Vagina (tissue), 2 donors: ENCODE measurements at places on chromosomes 3 and 15.

DNA sequence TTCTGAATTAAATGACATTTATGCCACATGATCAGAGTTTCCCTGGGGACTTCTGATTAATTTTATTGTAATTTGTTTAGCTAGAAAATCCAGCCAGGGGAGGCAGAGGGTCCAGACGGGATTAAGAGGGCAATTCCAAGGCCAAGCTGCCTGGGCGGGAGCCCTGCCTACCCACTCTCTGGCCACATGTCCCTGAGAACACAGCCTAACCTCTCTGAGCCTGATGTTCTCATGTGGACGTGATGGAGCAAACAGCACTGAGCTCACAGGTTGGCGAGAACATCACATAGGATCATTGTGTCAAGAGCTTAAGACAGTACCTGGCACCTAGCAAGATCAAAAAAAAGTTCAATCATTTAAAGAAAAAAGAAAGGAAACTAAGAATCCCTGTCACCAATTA, 1.0 kb downstream of the LRRC2 start:
- DNase-seq, result no peak

DNA sequence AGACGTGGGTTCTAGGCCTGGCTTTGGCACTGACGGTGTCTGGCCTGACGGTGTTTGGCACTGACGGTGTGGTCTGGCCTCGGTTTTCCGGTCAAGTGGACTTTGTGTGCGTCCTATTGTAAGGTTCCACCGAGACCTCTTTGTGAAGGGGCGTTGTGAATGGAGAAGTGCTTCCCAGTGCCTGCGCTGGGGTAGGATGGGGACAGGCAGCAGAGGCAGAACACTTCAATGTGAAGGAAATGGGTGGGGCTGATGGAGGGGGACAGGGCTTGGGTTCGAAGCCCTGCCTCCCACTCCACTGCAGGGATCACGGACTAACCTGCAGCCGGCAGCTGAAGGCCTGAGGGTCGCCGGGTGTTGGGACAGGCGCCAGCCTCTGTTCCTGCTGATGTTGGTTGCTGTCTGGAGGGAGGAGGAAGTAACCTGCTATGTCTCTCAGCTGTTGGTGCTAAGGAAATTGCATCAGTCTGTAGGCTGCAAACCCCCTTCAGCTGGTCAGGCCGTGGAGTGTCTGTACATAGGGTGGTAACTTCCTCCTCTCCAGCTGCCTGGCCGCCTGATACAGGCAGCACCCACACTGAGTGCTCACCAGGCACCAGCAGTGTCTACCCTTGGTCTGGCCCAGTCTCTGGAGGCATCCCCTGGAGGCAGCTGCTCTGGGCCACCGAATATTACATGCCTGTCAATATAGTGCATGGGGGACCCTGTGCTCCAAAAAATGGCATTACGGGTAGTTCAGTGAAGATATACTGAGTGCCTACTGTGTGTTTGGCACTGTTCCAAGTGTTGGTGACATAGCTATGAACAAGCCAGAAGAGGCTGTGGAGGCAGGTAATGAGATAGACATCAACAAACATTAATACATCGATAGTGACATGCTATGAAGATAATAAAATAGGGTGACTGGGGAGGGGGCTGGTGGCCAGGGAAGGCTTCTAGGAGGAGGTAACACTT, 1.1 kb downstream of the TM6SF1 start:
- no peak for DNase-seq

DNA sequence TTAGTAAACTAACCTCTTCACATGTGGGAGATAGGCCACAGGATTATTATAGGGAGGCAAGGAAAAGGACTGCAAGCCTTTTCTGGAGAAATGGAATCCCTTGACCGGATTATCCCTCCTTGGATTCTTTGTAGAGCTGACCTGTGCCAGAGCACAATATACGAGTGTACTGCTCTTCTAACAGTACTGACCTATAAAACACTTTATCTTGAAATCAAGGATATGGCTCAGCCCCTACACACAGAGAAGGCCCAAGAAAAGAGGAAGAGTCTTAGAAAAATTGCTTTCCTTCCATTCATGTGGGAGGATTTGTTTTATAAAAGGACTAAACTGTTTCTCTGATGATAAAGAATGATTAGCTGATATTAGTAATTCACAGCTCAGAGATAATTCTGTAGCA, 42.2 kb downstream of the DMXL2 start:
- DNase-seq, result no peak

DNA sequence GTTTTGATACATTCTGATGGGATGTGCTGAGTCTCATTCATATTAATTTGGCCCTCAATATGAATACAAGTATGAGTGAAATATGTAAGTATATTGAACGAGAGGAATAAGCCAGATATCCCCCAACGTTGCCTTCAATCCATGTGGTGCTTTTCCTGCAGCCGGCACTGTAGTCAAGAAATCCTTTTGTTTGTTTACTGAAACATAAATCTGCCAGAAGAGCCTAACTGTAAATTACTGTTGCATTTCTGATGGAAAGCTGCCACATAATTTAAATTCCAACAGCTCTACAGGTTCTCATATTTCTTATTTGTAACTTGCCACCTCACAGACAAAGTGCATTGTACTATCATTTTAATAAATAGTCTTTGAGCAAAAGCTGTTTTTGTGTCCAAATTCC, 314.0 kb downstream of the KBTBD8 start:
- DNase-seq, result no peak

DNA sequence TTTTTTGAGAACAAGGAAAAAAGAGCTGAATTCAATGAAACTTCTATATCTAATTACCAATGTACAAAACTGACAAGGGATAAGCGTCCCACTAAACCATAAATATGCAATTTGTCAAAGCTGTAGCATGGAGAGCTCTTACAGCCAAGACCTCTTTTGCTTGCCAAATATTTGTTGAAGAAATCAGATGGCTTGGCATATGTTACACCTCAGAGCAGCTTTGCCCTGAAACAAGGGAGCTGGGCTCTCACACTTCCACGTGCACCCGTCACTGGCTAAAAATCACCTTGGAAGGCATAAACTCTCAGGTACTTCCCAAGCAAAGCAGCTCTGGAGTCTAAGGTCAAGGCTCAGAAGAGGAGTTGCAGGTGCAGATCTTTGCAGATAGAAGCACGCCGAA, 324.7 kb upstream of the SLCO3A1 start:
- DNase-seq, result no peak

DNA sequence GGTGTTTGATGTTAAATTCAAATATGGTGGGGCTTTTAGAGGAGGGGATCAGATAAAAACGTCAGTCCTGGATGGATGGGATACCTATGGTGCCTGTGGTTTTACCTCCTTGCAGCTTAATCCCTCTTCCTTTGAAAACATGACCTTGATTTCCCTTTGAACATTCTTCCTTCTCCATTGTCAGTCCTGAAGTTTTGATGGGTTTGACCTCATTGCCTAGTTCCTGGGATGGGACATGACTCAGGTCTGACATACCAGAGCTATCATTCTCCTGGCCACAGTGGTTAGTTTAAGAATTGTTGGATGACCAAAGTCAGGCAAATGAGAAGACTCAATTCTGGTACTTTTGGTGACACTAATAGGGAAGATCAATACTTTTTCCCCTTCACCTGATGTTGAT, 87.2 kb downstream of the PRICKLE2 start:
- no peak for DNase-seq

GRCh38 chr3:108312656-108313055, 16.3 kb downstream of the HHLA2 start:
- no peak for DNase-seq

DNA sequence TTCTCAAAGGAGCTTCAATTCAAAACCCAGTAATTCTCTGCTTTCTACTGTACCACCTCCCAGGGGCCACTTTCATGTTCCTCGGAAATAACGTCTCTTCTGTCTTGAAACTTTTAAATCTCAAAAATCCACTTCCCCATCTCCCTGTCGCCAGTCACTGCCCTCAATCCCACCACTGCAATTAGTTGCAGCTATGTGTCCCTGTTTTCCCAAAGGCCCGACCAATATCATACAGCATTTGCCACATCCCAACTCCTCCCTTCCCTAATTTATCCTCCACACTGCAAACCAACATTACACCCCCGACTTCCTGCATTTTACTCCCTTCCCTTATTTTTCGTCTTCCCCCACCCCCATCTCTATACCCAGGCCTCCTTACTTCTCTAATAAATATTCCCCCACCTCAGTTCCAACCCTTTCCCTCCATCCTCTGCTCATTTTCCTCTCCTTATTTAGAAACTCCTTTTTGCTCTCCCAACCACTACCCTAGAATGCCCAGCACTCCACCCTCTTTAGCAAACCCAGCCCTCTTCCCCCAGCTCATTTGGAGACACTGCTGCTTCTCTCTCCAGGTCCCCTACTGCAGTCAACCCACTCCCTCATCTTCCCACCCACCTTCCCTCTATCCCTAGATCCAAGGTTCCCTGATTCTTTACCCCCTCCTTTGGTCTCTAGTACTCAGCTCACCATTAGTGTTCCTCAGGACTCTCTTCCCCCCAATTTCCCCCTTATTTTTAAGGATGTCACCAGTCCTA, 1.1 kb downstream of the NPTN start:
- no peak for DNase-seq

DNA sequence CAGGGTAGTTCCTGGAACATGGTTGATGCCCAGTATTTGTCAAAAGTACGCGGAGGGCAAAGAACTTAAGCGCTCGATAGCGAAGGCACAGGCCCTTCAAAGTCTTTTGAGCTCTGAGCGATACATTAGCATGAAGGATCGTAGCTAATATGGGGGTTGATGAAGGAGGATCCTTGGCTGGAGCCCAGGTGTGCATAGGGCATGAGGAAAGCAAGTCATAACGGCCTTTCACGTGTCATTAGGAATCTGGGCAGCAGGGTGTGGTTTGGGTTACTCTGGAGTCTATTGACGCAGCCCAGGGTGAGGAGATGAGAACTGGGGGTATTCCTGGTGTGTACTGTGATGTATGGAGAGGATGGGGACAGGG, 31.7 kb downstream of the SPINK8 start:
- DNase-seq, result no peak

- DNase-seq, result no peak
These were observed 471.0 kb upstream of the SEMA6D start for GRCh38 chr15:47246317-47246716.

DNA sequence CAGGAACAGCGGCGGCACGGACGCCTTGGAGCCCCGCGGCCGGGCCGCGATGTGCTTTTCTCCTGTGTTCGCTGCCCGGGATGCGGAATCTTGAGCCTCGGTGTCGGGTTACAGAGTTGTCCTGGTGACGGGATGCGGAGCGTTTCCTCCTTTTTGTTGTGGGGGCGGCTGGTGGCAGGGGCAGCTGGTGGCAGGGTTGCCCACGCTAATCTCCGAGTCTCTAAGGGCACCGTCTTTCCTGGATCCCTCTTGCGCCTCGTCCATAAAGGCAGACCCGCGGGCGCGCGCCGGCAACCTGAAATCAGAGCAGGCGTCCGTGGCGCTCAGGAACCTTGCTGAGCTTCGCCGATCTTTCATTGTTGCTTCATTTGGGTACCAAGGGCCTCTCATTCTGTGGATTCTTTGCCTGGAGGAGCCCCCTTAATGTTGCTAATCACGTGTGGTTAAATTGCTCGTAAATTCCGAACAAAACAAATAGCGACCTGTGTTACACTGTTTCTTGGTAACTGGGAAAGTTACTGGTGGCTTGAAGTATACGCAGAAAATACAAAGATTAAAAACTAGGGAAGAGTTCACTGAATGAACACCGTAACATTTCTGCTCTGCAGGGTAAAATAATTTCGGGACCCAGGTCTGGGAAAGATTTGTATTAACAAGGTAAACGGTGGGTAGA, 844 bp upstream of the PFN2 start:
- peak; percentile 90 for DNase-seq

GRCh38 chr3:55805169-55805568, 318.1 kb upstream of the WNT5A start:
- DNase-seq, result no peak

- DNase-seq, result no peak
These were observed 11.3 kb downstream of the RYR3 start for GRCh38 chr15:33322091-33322490.

DNA sequence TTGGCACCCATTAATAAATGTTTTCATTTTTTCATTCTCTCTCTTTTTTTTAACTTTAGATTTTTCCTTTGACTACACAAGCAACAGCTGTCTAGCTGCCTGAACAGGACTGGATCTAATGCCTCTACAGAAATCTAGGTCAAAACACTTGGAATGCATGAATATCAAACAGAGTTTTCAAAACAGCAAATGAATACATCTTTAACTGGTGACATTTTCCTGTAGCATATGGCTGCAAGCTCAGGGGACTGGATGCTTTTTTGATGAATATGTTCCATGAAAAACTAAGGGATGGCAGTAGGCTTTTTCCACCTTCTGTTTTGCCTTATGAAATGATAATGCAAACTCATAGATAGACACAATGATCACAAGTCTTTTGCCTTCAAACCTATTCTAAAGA, 661.7 kb downstream of the MCTP2 start:
- no peak for DNase-seq

DNA sequence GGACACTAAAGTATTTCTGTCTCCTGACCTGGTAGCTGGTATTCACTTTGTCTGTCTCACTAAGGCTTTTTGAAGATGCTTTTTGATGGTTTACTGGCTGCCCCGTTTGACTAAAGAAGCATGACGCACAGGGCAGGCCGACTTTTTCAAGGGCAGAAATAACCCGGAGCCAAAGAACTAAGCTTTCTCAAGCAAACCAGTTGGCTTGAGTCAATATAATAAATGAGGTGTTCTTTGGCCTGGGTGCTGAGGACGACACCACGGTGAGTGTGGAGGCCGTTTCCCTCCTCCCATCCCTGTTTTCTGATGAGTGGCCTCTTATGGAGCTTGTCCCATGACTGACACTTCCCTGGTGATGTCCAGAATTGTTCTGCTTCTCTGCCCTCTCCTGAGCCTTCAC, 220.9 kb downstream of the ITPR1 start:
- DNase-seq, result no peak

- no peak for DNase-seq
These were observed 134.5 kb downstream of the MECOM start for GRCh38 chr3:169529013-169529412.

DNA sequence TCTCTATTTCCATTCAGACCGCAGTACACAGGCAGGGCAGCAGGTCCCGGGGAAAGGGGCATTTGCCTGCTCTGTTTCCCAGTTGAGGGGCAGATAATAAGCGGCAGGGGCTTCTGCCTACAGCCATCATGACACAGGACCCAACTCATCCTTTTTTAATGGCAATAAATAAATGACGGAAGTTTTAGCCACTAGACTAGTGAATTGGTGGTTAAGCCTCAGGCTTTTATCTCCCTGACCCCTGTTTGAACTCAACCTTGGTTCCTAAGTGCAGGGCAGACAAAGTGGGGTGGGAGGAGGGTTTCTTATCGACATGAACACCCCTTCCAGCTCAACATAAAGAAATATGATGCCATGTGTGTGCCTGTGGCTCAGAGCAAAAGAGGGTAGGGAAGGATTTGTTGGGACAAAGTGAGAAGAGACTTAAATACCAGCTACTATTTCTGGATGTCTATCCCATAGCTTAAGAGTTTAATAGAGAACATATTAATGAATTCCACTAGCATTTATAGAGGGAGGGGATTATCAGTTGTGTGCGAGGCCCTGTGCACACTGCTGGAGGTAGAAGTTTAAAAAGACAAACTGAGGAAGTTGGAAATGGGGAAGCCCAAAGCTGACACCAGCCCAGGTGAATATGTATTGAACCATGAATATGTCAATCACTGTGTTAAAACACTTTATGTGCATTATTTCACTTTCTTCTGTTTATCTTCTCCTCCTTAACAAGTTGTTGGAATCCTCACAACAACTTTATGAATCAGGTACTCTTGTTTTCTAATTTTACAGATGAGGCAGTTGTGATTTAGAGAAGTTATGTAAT, 939.4 kb downstream of the MCTP2 start:
- DNase-seq, result no peak

- DNase-seq, result no peak
These were observed 104.2 kb downstream of the MEIS2 start for GRCh38 chr15:36996121-36996520.
